ENCODE measurements at places on chromosomes 2 and 18.

GRCh38 chr2:191347881-191348280 lies 102.7 kb downstream of the MYO1B start:
- DNase-seq = no peak

GRCh38 chr18:53971331-53971730 lies 253.1 kb downstream of the MBD2 start:
- no peak for DNase-seq

GRCh38 chr2:192151853-192152252 lies 42.9 kb downstream of the TMEFF2 start:
- peak; percentile 82 for DNase-seq

- DNase-seq = no peak
Observed at GRCh38 chr2:1873343-1873742, 129.0 kb upstream of the PXDN start.

GRCh38 chr2:174334278-174334715 lies 457 bp upstream of the SP9 start:
- peak; percentile 59 for DNase-seq

- DNase-seq = no peak
Observed at GRCh38 chr2:148974095-148974494, 64.4 kb upstream of the LYPD6B start.

- no peak for DNase-seq
Observed at GRCh38 chr2:73070643-73071359, 711 bp downstream of the SFXN5 start.

GRCh38 chr2:123696799-123697410 lies 328.2 kb upstream of the CNTNAP5 start:
- DNase-seq = no peak

GRCh38 chr2:195651046-195651445 lies 6.0 kb upstream of the SLC39A10 start:
- DNase-seq = no peak

- no peak for DNase-seq
Observed at GRCh38 chr2:216714376-216714775, 19.0 kb upstream of the IGFBP5 start.

DNA sequence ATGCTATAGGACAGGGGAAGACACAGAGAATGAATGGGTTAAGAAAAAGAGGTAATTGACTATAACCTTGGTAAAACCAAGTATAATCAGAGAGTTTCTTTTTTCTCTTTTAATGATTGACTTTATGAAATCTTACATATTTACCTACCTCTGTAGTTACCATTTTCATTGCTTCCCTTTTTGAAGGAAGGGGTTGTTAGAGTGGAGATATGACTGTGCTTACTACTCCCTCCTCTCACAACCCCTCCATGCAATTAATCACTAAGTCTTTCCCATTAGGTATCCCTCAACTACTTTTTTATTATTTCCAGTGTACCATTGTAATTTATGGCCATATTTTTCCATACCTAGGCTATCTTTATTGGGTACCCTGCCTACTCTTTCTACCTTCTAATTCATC lies 71.4 kb downstream of the WDR7 start:
- no peak for DNase-seq

GRCh38 chr18:9716780-9717563 lies 8.9 kb downstream of the RAB31 start:
- DNase-seq = no peak

- DNase-seq = no peak
Observed at GRCh38 chr2:181308766-181309515, 148.2 kb upstream of the ITGA4 start.

DNA sequence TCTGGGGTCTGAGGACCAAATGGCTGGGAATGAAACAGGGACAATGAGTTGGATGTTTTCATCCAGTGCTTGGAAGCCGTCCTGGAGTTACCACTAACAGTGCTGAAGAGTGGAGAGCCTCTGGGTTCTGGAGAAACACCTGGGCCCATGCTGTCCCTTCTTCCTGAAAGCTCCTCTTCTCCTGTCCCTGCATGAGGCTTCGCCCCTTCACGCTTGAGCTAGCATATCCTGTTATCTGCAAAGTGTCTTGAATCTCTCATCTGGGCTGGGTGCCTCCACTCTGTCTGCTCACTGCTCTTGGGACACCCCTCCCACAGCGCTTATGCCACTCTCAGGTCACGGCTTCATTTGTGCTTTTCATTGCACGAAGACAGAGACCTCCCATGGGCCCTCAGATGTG lies 154.5 kb downstream of the MYCN start:
- no peak for DNase-seq

GRCh38 chr2:172613040-172613439 lies 57.1 kb downstream of the PDK1 start:
- peak; percentile 15 for DNase-seq

GRCh38 chr2:216445501-216445900 lies 33.2 kb downstream of the SMARCAL1 start:
- no peak for DNase-seq

GRCh38 chr2:174631009-174631981 lies 33.7 kb upstream of the WIPF1 start:
- DNase-seq = no peak

- no peak for DNase-seq
Observed at GRCh38 chr2:23118313-23118712, 266.7 kb upstream of the KLHL29 start.
